ENCODE measurements at places on chromosomes 2 and 18.

DNA sequence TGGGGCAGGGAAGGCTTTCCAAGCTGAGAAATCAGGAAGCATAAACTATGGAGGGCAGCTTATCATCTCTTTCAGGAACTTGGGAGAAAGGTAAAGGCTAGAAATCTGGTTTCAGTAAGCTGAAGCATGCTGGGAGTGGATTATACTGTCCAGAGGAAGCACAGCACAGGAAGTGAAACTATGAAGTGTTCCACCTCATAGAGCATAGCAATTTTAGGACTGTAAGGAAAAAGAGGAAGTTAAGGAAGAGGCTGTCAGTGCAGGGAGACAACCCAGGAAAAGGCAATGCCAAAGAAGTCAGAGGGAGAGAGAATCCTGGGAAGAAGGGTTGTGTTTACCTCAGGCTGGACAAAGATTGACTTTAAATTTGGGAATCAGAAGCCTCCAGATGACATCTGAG lies 51.9 kb downstream of the EFEMP1 start:
- DNase-seq: peak; percentile 69

DNA sequence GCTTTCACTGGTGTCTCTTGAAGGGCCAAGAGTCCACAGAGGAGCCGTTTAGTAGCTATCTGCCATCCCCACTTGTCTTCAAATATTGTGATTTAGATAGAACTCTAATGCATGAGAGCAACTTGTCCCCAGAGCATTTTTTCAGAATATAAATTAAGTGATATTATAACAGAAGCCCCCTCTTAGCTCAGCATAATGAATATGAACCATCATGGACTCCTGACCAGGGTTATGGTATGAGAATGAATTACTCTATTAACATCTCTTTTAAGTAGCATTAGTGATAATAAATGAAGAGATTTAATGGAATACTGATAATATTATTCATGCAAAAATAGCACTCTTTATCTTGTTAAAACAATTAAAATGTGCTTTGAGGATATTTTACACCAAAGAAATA lies 709.6 kb downstream of the GALR1 start:
- DNase-seq: no peak

- DNase-seq: peak; percentile 84
Measured at GRCh38 chr2:131105950-131106801, 1.0 kb downstream of the PLEKHB2 start.

DNA sequence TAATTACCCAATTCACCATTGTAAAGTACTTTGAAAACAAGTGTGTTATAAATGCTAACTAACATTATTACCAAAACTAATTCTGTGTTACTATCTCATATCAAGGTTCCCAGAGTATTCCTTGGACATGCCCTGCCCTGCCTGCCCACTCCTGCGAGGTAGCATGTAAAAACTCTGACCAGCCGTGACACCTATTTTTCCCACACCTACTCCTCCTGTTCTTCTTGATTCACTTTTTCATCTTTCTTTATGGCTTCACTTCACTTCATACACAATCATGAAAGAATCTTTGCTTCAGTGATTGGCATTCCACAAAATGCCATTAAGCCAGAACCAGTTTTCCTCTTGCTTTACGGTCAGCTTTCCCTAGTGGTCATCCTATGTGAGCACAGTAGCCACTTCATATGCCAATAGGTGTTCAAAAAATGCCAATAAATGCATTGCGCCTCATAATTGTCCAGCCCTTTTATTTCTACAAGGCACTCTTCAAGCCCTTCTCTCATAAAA lies 42.6 kb upstream of the SETBP1 start:
- DNase-seq: peak; percentile 76

DNA sequence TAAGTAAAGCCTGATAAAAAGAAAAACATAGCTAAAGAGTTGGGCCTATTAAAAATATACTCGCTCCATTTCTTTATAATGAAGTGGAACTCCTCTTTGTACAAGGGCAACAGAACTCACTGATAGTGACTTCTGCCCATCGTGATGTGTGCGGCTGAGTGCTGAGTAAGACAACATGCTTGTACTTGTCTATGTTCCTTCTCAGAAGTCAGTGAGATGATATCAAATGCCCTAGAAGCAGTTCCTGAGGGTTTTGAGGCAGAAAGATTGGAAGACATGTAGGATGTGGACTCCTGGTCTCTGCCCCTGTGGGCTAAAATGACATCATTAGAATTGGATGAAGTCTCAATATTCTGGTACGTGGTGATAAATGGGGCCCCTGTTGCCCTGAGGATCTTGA lies 73.8 kb downstream of the USP40 start:
- no peak for DNase-seq

DNA sequence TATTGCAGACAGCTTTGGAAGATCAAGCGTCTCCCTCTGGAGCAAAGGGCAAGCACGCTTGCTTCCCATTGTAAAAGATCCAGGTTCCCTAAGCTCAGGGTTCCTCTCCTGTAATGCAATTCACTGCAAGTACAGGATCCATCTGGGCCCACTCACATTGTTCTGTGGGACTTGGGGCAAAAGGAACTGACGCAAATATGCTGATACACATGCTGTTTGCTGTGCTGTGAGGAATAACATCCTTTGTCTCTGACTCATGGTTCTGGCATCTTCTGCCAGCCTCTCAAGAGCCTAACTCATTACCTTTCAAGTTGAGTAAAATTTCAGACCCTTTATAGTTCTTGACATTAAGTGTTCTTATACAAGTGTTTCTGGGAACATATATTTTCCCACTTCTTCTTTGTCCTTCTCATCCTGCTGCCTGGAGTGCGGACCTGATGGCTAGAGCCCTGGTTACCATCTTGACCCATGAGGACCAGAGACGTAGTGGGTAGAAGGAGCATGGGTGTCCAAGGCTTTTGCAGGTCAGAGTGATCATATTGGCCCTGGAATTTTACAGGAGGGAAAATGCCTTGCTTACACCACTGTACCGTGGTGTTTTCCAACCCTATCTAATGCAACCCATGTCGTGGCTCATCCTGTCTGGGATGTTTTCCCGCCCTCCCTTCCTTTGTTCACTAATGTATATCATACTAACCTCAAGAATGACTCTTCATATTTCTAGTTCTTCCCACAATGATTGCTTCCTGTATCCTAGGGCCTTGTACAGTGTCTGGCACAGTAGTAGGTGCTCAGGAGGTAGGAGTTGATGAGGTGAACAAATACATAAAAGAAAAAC lies 145.7 kb upstream of the GLI2 start:
- DNase-seq: peak; percentile 36

DNA sequence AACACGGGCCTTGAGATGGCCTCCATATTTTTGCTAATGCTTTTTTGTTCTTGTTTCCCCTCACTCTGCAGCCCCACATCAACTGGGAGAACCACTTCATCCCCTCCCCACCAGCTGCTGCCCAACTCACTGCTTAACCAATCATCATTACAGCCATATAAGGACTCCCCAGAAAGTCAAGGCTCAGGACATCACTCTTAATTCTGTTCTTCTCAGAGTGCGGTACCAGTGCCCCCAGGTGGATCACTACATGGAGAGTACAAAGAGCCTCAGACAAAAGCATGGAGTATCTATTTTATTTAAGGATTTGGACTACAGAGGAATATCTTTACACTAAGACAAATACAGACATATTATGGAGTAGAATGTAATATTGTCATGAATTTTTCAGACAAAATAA lies 340.6 kb downstream of the PAX3 start:
- DNase-seq: peak; percentile 8

- DNase-seq: peak; percentile 4
Measured at GRCh38 chr2:64329848-64330247, 124.1 kb upstream of the LGALSL start.
